ENCODE measurements at places on chromosomes 1 and 21.

DNA sequence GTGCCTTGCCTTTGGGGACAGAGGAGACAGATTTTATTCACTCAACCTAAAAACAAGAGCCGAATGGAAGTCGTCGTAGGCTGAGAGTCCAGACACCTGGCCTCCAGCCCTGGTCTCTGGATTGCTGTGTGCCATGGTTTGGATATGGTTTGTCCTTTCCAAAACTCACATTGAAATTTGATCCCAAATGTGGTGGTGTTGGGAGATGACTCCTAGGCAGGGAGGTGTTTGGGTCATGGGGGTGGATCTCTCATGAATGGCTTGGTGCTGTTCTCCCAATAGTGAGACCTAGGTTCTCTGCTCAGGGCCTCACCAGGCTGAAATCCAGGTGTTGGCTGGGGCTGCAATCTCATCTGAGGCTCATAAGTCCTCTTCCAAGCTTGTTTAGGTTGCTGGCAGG, 75.5 kb downstream of the FOXD2 start:
- DNase-seq = no peak

DNA sequence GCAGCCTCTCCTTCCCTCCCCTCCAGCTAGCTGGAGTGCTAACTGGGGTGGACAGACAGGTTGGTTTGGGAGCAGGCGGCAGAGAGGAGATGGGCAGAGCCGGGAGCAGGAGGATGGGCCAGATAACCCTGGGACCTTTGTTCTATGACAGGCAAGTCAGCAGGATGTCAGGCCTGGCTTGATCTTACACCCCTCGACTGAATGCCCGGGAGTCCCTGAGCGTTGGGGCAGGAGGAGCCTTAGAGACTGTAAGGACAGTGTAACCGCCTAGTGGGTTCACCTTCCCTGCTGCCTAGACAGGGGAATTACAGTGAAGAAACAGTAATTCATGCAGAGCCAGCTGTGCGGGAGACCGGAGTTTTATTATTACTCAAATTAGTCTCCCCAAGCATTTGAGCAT, 60.2 kb downstream of the MDM4 start:
- DNase-seq = no peak

GRCh38 chr1:64043976-64044375, 159.4 kb upstream of the UBE2U start:
- DNase-seq = peak; percentile 40

DNA sequence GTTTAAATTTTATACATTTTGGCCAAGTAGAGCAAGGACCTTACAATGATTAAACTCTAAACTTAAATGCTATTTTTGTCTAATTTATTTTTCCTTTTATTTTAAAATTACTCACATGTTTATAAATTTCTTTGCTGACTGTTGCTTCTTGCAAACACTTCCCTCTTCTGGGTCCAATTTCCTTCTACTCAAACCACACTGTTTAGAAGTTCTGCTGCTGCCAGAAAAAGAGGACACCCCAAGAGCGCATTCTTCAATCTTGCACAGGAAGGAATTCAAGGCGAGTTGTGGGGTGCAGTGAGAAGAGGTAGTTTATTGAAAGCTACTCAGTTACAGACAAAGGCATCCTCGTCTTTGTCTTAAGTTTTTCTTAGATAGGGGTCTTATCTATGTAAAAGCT, 88.5 kb upstream of the NEK7 start:
- DNase-seq = no peak

DNA sequence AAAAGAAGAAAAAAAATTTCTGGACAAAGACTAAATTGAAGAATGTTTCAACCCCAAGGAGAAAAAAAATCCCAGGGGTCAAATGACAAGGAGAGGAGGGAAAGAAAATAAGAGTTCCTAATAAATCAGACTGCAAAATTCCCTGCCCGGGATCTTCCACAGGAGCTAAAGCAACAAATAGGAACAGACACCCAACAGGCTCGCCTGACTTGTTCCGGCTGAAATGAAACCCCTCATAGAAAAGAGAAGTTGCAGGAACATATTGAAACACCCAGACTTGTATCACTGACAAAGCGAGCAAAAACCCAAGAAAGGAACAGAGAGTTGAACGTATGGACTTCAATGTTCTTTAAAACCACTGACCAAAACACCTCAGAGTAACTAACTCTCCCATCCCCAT, 123.0 kb downstream of the TIAM1 start:
- no peak for DNase-seq

DNA sequence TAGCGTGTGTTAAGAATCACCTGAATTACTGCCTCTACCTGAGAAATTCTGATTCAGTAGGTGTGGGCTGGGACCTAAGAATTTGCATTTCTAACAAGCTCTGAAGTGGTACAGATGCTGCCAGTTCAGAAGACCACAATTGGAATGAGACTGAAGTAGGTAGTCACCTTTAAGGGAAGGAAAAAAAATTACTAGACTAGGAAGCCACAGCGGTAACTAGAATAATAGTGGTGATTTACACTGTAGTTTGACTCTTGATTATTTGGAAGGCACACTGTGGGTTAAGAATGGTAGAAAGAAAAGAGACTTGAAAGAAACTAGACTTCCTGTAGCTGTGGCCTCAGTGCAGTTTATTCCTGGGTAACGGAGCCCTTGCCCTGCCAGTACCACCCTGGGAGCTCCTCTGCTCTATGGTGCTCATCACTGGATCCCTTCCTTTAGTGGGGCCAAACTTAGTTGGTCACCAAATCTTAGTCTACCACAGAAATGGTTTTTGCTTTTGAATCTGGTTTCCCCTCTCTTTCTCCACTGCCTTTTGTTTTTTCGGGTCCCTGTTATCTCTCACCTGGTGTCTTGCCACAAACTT, 43.6 kb downstream of the ARID1A start:
- no peak for DNase-seq
